ENCODE measurements at places on chromosomes 5 and 9.
A peak's percentile ranks its signal among the peaks of the same experiment; 100 is the strongest.

- peak; percentile 36 for DNase-seq
These were observed 10.7 kb downstream of the PDLIM4 start for GRCh38 chr5:132267931-132268768.

DNA sequence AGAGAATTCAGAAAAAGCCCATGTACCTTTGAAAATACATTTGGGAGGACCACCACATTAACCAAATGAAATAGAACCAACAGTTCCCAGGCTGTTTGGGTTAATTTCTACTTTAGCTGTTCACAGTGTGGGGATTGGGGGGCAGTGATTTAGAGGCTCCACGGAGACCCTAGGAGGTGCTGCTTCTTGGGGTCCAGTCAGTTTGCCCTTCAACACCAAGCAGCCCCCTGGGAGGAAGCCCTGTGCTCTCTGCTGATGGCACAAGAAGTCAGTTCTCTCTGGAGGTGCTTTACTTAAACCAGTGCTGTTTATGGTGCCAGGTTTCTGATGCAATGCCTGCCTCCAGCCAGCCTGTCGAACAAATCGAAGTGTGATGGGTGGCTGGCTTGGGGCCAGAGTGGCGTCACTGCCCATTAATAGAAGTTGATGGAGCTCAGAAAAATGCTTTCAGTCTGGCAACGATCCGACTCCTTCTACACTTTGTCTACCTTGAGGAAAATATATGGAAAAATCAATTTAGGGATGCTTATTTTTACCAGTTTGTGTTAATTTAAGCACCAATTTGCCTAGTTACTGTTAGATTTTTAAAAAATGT is 134.0 kb downstream of the SNX18 start:
- DNase-seq, result peak; percentile 89

DNA sequence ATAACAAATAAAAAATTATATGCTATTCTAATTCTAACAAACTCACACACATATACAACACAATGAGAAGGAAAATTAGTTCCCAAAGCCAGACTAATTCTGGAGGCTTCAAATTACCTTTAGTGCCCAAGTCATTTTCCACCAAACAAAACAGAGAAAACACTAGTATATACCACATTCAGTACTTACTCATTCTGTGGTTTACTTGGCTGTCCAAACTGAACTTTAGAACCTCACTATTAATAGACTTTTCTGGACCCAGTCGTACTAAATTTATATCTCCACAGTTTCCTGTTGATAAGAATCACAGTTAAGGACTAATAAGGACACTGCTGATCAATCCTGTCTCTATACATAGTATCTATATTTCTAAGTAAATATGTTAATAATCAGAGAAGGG is 66.4 kb downstream of the SETX start:
- DNase-seq, result no peak

- peak; percentile 74 for DNase-seq
These were observed 14.8 kb upstream of the MARCHF6 start for GRCh38 chr5:10338686-10339057.

- no peak for DNase-seq
These were observed 135.2 kb downstream of the GNA14 start for GRCh38 chr9:77512876-77513275.

GRCh38 chr5:74948031-74948546 is 81.9 kb upstream of the FAM169A start:
- DNase-seq, result no peak

DNA sequence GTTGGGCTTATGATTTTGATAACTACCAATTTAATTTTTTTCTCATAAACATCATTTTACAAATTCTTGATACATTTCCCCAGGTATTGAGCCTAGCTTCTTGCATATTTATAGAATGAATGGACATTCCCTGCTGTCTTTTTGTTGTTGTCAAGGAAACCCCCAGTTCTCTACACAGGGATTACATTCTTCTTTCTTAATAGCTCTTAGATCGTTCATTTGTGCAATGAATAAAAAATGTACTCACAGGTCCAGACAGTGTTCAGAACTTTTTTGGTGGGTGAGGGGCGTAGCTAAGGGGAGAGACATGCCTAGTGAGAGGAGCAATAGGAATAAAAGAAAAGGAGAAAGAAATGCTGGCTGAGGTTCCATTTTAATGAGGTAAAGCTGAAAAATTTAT is 58.6 kb downstream of the VCAN start:
- DNase-seq, result no peak

GRCh38 chr5:125140855-125141254 is 394.4 kb upstream of the ZNF608 start:
- peak; percentile 35 for DNase-seq

GRCh38 chr5:54807421-54807820 is 178.0 kb downstream of the ESM1 start:
- DNase-seq, result no peak

GRCh38 chr9:110141227-110141793 is 66.6 kb downstream of the C9orf152 start:
- DNase-seq, result peak; percentile 94

GRCh38 chr9:134442486-134443173 is 116.4 kb downstream of the RXRA start:
- peak; percentile 95 for DNase-seq

DNA sequence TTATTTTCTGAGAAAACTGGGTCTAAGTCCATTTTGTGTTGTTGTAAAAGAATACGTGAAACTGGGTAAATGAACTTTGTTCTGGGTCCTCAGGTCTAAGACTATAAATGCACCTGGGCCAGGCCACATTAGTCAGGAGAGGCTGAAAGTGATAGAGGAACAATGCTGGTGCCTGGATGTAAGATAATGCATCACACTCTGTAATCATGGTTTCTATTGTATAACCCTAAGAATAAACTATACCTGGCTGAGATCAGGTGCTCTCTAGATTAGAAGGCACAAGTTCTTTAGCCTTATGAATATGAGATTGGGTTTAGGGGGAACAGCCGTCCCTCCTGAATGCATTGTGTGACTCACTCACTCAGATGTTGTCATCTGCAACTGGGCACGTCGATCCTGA is 675.5 kb downstream of the HTR1A start:
- DNase-seq, result no peak

DNA sequence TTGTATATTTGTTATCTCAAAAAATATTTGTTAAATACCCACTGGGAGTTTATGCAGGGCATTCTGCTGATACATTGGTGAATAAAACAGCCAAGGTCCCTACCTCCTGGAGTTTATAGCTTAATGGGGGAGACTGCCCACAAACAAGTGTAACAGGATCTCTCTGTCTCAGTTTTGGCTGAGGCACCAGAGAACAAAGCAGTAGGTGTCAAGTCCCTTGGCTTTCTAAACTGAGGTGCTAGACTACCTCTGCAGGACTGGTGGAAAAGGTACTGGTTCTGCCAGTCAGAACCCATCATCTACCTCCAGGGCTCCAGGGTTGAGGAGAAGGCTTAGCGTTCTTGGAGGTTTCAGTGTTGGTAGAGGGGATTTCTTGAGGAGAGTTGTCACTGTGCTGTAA is 188.4 kb upstream of the ELL2 start:
- no peak for DNase-seq

DNA sequence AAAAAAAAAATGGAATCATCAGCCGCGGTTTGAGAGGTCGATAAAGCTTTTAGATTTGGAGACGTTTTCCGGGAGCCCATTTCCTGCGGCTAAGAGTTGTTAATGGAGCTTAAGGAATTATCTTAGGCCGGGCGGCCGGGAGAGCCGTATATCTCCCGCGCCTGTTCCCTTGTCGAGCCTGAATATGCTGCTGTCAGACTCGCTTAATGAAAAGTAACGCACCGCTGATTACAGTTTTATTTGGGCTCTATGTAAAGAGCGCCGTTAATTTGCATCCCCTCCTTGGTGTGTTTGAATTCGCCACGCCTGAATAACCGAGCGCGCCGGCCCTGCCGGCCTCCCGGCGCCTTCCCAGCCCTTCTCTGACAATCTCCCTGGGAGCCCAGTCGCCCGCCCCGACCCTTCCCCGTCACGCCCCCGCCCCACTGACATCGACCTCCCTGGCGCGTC is 7.9 kb downstream of the IRX4 start:
- no peak for DNase-seq

DNA sequence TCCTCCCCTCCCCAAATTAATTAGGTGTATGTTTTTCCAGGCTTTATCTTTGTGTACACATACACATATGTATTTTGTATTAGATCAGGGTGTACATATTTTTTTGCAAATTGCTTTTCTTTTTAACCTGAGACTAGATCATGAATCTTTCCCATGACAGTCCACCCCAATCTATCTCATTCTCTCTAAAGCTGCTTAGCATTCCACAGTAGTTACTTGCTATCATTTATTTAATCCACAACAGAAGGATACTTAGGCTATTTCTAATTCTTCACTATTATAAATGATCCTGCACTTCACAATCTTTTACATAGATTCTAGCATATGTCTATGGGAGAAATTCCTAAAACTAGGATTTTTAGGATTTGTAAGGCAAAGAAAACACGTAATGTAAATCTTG is 43.9 kb downstream of the SH3RF2 start:
- no peak for DNase-seq

Data from osteoblast (primary cell).